ENCODE measurements at places on chromosomes 4 and X.

DNA sequence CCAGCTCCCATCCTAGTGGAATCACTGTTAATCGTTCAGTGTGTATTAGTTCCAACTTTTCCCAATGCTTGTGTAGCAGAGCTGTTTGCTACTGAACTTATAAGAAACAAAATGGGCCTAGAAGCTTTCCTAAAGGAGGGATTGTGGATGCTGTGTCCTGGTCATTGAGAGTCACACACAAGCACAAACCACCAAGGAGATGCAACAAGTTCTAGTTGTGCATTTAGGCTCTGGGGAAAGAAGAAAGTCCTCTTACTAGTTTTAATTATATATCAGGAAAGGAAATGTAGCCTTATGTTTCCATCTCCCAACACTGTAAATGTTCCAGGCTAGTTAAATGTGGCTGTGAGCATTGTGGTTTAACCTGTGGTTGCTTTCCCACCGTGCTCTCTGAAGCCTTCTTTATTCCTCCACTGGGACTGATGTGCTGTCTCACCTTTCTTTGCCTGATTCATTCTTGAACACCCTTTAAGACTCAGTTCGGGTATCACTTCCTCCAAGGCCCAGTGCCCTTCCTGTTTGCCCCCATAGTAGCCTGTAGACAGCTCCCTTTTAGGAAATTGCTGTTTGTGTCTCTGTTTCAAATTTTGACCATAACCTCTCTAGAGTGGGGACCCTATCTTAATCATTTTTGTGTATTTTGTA is 34.3 kb downstream of the ATP10D start:
- DNase-seq = no peak

- DNase-seq = no peak
Measured at GRCh38 chr4:22029803-22030202, 81.2 kb upstream of the KCNIP4 start.

- no peak for DNase-seq
Measured at GRCh38 chr4:155383541-155383940, 6.8 kb upstream of the MAP9 start.

DNA sequence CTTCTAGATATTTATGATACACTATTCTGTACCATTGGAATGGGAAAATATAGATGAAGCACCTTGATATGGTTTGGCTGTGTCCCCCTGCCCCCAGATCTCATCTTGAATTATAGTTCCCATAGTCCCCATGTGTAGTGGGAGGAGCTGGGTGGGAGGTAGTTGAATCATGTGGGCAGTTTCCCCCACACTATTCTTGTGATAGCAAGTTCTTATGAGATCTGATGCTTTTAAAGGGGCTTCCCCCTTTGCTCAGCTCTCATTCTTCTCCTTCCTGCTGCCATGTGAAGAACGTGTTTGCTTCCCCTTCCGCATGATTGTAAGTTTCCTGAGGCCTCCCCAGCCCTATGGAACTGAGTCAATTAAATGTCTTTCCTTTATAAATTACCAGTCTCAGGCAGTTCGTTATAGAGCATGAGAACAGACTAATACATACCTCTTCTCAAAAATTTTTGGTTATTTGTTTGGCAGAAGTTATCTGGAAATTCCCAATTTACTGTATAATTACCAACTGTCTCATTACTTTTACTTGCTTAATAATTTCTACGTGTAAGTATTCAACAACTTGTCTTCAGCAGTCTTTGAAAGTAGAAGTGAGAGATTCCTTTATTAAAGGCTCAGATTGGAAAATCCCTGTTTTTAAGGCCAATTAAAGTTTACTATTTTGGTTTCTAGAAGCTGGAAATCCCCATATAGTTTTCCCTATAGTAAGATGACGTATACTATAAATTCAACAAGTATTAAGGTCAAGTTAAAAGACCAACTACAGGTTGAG is 152.7 kb downstream of the RNF150 start:
- no peak for DNase-seq

- no peak for DNase-seq
Measured at GRCh38 chr4:56671860-56672259, 9.2 kb downstream of the HOPX start.

GRCh38 chr4:177051473-177052060 is 258.1 kb upstream of the NEIL3 start:
- DNase-seq = no peak

DNA sequence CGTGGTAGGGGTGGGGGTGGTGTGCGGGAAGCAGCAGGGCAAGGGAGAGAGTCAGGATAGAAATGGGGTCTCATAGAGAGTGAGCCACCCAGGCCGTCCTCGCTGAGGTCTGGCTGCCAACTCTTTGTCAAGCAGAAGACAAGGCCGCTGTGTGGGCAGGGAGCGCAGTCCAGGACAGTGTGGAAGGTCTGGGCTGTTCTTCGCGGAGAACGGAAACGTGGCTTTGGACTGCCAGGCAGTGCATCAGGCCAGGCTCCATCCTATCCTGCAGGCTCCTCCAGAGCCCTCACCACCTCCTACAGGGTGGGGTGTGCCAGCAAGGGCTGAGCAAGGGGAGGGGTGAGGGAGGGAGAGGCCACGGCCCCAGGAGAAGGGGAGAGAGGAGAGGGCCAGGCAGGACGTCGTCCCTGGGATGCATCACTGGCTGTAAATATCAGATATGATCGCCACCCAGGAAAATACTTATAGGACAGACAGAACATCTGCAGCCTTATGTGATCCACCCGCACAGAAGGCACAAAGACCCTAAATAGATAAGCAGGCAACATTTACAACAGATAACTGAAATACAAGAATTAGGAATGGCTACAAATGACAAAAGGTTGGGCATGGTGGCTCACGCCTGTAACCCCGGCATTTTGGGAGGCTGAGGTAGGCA is 85.3 kb downstream of the ABLIM2 start:
- no peak for DNase-seq

DNA sequence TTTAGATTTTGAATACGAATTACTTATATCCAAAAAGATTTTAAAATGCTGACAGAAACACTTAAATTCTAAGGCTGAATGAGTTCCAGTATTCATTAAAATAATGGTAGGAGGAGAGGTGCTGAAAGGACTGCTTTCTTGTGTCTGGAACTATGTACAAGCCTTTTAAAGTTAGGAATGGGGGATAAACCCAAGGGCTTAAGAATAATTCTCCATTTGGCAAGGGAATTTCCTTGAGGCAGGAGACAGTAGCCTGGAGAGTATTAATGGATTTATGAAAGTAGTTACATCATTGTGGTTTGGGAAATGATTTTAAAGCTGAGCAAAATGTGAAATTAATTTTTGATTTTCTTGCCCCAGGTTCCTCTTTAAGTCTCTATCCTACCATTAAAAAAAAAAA is 266.5 kb upstream of the KCNIP4 start:
- DNase-seq = no peak

- DNase-seq = no peak
Measured at GRCh38 chr4:128284317-128284716, 3.3 kb downstream of the PGRMC2 start.

DNA sequence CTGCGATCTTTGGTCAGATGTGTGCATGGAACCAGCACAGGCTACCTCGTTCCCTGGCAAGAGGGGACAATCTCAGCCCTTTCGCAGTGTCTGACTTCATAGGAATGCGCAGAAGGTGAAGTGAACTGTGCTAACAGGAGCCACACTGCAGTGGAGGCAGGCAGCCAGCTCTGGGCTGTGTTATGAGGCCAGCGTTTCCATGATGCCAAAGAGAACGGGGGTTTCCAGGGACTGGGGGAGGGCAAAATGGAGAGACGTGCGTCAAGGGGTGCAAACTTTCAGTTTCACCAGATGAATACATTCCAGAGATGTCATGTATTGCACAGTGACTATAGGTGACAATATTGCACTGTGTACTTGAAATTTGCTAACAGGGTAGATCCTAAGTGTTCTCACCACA is 30.4 kb downstream of the CLDN34 start:
- DNase-seq = no peak

DNA sequence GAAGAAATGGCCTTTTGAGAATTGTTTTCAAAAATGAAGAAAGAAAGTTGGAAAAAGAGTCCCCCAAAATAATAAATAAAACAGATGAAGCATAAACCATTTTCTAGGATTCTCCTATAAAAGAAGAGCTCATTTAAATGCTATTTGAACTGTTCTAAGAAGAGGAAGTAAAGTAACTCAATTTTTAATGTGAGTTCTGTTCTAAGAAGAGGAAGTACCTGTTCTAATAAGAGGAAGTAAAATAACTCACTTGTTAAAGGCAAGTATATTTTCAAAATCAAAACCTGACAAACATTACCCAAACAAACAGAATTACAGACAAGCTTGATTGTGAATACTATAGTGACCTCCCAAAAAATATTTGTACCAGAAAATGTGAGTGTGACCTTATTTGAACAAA is 1326.3 kb downstream of the C4orf33 start:
- DNase-seq = no peak

GRCh38 chrX:132648895-132649294 is 160.1 kb upstream of the MBNL3 start:
- no peak for DNase-seq

- DNase-seq = no peak
Measured at GRCh38 chrX:19718642-19719041, 168.8 kb downstream of the SH3KBP1 start.

DNA sequence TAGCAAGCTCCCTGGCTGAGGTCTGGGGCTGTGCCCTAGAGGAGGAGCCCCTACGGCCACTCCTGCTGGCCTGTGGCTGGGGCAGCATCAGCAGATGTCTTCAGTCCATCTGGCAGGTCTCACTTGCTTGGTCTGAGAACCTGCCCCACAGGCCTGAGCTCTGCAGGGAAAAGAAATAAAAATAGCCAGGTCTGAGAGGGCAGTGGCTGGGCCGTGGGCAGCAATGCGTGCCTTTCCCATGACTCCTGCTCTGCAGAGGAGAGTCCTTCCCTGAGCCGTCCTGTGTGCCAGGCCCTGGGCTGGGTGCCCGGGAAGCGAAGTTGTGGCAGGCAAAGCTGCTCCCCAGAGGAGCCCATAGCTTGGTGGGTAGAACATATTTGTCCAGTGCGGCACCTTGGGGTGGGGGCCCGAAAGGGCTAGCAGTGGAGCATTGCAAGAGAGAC is 11.3 kb upstream of the KIAA0232 start:
- DNase-seq = no peak

- no peak for DNase-seq
Measured at GRCh38 chr4:123209436-123209835, 187.2 kb upstream of the SPRY1 start.

GRCh38 chrX:120499301-120500072 is 30.4 kb upstream of the LAMP2 start:
- no peak for DNase-seq

DNA sequence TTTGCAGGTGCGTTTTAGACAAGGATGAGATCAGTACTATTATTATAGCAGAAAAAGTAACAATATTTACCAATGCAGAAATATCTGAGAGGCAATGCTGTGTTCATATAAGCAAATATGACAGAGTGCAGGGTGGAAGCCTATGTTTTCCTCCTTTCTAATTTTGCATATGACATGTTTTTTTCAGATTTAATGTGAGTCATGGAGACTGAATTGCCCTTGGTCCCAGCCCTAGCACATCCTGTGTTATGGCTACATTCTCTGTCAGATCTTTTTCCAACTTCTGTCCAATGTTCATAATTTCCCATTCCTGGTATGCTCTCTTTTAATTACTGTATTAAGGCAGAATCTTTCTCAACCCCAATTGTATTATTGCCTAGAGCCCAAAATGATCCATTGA is 165.6 kb downstream of the SLC7A11 start:
- DNase-seq = no peak

DNA sequence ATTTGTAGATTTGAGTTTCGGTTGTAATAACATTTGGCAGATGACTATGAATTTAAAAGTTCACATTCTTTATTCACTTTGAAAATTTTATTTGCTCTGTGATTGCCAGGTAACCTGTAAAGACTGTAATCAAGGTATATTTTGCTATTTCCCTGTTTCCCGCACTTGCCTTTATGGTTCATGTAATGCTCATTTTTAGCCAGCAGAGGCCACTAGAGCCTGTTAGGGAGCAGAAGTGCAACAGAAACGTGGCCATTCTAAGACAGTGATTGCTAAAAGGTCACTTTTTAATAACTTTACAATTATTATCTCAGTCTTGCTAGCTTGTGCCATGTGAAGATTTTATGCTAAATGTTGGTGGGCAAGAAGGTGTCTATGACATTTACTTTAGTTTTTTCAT is 12.4 kb downstream of the YIPF6 start:
- no peak for DNase-seq

DNA sequence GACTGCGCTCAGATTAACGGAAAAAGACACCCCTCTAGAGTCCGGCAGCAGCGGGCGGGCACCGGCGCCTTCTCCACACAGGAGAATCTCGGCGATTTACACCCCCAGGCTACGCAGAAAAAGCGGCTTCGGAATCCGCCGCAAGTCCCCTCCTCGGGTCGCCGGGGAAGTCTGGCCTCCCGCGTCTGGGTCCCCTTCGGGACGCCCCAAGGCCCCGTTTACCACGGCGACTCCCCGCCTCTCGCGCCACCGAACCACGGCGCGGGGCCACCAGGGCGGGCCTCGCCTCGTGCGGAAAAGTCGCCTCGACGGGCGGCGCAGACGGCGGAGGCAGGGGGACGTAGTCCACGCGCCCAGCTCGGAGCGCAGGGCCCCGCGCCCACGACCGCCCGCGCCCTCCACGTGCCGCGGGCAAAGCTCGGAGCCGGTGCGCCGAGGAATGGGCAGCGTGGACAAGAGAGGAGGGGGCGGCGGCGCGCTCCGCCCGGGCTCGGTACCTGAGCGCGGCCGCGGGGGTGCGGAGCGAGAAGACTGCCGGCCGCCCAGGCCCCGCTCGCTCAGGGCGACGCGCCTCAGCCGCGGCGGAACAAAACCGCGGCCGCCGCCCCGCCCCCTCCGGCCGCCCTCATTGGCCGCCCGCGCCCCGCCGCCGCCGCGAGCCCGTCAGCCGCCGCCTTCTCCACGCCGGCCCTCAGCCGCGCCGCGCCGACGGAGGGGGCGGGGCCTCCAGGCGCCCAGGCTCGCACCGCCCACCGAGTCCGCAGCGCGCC is at the start of gene FAM53A:
Gene FAM53A, minus strand, starts transcription at position 578 of the 770 bp plus-strand sequence. CDS start 15,572 bp downstream, outside the sequence.
- DNase-seq = peak; percentile 25

- DNase-seq = no peak
Measured at GRCh38 chrX:151701071-151701470, 5.8 kb downstream of the PRRG3 start.

DNA sequence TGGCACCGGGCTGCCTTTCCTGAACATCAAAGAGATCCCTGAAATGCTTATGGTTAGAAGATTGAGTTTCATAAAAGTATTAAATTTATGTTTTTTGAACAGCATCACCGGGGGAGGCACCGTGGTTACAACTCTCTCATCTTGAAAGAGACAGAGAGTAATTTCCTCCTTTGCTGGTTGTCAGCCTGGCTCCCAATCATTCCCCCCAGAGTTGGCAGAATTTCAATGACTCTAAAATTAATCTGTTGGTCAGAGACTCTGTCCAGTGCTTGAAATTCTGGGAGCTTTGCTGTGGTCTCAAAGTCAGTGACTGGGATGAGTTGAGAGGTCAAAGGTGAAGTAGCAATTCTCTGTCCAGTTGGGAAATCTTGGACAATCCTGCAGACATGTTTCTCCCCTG is 135.9 kb downstream of the RAB28 start:
- DNase-seq = no peak

GRCh38 chrX:148043271-148043855 is 62.2 kb downstream of the FMR1NB start:
- no peak for DNase-seq

- DNase-seq = no peak
Measured at GRCh38 chr4:35166466-35166865, 1077.8 kb downstream of the ARAP2 start.

GRCh38 chr4:24858550-24858949 is 54.3 kb downstream of the CCDC149 start:
- no peak for DNase-seq
